ENCODE measurements at places on chromosomes 16 and 17.

GRCh38 chr17:41773190-41773588 lies 13.3 kb downstream of the JUP start:
- DNase-seq = peak; percentile 67

GRCh38 chr16:51757124-51757470 lies 606.0 kb upstream of the SALL1 start:
- DNase-seq = no peak

- DNase-seq = no peak
Observed at GRCh38 chr17:48800626-48801217, 16.3 kb downstream of the TTLL6 start.

- no peak for DNase-seq
Observed at GRCh38 chr17:4673986-4674684, 29.8 kb downstream of the PELP1 start.

GRCh38 chr16:65117811-65118448 lies 3.9 kb downstream of the CDH11 start:
- DNase-seq = peak; percentile 66

DNA sequence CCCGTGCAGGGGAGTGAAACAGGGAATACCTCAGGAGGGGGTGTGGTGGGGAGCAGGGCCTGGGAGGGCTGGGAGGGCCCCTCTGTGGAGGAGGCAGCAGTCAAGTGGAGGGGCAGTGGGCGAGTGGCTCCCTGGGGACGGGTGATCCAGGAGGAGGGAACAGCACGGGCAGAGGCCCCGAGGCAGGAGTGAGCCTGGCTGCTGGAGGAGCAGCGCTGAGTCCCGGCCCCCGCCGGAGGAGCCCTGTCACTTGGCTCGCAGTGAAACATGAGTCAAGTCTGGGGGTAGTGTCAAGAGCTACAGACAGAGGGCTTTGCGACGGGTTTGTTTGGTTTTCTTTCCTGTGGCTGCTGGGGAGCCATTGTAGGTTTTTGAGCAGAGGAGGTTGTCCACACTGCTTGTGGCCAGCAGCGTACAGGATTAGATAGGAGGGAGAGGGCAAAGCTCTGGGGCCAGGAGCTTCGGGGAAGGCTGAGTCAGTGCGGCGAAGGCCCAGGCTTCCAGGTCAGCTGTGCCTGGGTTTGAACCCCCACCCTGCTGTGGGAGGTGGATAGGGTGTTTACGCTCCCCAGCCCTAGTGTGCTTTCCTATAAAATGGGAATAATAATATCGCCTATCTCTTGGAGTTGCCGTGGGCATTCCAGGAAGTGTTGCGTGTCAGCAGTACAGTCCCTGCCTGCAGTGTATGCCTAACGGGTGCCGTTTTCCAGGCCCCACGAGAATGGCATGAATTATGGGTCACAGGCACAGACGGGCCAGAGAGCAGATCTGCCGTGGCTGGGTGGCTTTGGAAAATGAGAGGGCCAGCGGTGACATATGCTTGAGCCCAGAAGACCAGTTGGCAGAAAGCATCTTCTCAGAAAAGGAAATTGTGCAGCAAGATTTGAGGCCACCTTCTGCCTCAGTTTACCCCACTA lies 115.9 kb upstream of the CIBAR2 start:
- peak; percentile 69 for DNase-seq

GRCh38 chr16:19868421-19868820 lies 16.2 kb downstream of the GPRC5B start:
- DNase-seq = no peak

Data from iPS-NIHi11 (cell line).